Activated T-cell treated with anti-CD3 and anti-CD28 coated beads for 1 hour (primary cell): ENCODE measurements at places on chromosomes 4 and X.
A peak's percentile ranks its signal among the peaks of the same experiment; 100 is the strongest.

DNA sequence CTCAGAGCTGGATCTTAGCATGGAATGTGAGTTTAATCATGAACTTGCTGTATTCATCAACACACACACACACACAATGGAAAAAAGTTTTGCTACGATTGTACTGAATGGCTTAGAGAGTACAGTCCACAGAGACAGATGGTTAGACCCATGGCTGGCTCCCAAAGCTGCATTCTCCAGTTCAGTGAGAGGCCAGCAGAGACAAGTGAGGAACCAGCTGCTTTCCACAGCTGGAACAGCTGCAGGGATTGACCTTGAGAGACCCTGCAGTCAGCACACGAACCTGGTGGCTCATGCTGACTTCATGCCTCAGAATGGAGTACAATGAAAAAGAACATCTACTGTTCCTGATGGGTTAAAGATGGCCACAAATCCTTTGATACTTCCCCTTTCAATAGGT lies 94.5 kb downstream of the DHX15 start:
- DNase-seq: no peak

DNA sequence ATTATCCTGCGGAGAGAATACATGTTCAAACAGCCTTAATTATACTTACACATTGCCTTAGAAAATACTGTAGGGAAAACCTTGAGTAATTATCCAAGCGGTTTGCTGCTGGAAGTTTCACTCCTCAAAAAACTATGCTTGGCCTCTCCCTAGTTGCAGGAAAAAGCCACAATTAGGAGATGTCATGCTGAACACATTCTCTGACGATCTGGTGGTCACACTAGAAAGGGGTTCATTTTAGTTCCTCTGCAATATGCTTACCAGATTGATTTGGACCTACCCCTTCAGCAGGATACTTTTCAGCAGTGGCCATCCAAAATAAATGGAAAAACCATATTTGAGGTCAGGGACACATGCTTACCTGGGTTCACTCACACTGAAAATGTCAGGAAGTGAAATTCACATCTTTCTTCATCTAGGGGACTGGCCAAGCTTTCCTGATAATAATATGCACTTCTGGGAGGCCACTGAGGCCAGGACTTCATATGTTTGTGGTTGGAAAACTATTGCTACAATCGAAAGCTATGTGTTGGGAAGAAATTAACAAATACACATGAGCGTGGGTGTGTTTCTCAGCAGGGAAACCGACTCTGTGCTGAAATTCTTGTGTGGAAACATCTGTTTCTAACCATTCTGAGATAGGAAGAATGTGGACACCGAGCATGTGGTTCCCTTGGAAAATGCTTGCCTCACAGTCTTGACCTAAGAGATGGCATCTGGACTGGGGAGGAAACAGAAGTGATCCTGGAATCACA lies 68.8 kb downstream of the ATXN3L start:
- DNase-seq: no peak

DNA sequence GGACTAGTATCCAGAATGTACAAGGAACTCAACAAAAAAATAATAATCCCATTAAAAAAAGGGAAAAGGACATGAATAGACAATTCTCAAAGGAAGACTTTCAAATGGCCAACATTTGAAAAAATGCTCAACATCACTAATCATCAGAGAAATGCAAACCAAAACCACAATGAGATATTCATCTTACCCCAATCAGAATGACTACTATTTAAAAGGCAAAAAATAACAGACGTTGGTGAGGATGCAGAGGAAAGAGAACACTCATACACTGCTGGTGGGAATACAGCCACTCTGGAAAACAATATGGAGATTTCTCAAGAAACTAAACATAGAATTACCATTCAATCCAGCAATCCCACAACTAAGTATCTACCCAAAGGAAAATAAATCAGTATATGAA lies 133.1 kb downstream of the KDR start:
- DNase-seq: no peak

GRCh38 chrX:17497193-17497592 lies 122.2 kb downstream of the NHS start:
- no peak for DNase-seq

GRCh38 chr4:81485310-81485980 lies 13.7 kb upstream of the RASGEF1B start:
- DNase-seq: no peak

DNA sequence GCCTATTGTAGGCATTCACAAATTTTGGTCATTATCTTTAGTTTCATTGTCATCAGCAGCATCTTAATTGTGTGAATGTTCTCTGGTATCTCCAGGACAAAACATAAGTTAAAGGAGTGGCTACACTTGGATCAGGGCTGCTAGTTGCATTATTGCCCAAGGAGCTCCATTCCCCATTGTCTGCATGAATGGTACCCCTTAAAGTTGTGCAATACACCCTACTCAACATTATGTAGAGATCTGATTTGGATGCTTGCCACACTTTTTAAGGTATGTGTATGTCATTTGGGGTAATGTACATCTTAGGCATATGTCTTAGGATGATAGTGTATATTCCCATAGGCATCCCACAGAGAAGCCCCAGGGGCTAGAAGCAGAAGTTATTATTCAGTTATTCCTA lies 2.9 kb downstream of the GRXCR1 start:
- no peak for DNase-seq

GRCh38 chr4:76090241-76090691 lies 15.8 kb downstream of the ART3 start:
- DNase-seq: no peak

- DNase-seq: no peak
These were observed 130.2 kb downstream of the ELOVL6 start for GRCh38 chr4:110068248-110068647.

DNA sequence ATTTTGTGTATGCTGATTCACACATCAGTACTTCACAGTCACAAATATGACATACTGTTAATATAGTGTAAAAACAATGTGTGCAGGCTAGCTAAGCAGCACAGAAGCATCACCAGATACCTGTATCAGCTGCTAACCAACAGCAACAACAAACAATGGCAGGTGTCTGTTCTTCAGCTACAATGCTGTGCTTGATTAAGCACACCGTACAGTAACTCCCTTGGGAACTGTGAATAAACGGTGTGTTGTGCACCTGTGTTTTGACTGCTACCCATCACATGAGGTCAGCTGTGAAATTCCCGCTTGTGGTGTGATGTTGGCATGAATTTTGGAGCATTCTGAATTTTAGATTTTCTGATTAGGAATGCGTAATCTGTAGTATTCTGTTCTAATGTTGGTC lies 379.7 kb upstream of the FAT1 start:
- no peak for DNase-seq

DNA sequence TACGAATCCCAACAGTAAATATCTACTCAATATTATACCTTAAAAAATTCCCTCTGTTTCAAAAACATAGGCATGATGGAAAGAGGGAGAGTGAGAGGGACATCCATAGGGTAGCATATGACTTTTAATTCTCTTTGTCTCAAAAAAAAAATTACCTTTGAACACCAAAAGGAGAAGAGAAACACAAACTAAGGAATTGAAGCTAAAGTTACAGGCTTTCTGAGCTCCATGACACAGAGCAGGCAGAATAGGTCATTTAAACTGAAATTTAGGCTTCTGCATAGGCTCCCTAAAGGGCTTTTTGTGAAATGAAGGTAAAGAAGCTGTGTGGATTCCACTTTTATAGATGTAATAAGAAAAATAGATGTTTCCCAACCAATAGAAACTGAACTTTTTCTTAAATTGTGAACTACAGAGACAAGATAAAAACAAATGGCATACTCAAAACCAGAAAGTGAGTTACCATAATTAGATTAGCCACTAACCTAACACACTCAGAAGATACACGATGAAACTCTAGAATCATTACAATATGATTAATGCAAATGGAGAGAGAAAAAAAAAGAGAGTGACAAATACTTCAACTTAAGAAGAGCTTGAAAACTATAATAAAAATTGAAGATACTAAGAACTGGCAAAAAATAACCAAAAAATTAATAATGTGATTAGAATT lies 584.6 kb downstream of the GABRG1 start:
- DNase-seq: no peak

- DNase-seq: no peak
These were observed 135.3 kb upstream of the LDB2 start for GRCh38 chr4:17033768-17034181.

DNA sequence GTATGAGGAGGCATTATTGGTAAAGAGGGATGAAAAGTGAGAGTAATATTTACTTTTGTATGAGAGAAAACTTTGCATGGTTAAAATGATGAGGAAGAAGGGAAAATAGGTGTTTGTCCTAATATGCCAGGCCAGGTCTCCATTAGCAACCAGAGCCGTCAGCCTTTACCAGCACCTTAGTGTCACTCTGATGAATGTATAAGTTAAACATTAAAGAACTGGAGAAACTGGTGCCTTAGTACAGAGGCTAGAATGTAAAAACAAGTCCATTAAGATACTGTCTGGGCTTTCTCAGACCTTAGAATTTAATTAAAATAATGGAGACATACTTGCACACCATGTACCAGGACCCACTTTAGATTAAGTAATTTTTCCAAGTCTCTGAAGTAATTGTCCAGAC lies 222.3 kb downstream of the FAM47A start:
- no peak for DNase-seq

- DNase-seq: no peak
These were observed 14.8 kb downstream of the SOWAHB start for GRCh38 chr4:76883147-76883546.

DNA sequence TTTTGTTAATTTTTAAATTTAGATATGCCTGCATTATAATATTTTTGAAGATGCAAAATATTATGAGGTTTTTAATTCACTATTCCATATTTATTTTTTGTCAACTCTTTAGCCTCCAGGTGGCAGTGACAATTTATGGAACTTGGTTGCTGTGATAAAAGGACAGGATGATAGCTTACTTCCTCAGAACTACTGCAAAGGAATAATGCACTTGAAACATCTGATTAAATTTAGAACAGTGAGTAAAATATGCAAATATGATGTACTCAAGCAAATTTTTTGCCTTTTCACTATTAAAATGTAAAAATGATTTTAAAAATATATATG lies 45.1 kb downstream of the SPATA4 start:
- no peak for DNase-seq

GRCh38 chr4:112321776-112322684 lies 24.9 kb downstream of the ALPK1 start:
- DNase-seq: peak; percentile 80

DNA sequence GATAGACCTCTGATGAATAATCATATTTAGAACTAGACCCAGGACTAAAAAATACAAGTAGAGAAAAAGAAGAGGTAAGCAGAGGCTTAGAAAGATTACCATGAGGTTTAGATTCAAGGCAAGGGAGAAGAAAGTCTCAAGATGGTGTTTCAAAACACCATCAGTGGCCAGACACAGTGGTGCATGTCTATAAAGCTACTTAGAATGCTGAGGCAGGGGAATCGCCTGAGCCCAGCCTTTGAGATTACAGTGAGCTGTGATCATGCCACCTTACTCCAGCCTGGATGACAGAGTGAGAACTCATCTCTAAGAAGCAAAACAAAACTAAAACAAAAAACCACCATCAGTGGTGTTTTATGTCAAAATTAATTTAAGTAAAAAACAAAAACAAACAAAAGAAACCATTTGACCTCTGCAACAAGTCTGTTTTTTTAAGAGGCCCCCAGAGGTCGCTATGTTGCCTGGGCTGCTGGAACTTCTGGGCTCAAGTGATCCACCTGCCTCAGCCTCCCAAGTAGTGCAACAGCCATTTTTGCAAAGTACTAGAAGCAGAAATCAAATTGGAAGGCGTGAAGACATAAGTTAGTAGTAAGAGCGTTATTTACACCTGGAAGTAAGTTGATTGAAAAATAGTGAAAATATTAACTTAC lies 784.3 kb downstream of the ADGRL3 start:
- DNase-seq: no peak

- no peak for DNase-seq
These were observed at the start of gene NWD2 for GRCh38 chr4:37244583-37245390. TSS of gene NWD2 (plus strand) at chr4:37244743. CDS start at chr4:37245068, 325 bp downstream.

- no peak for DNase-seq
These were observed 501.3 kb upstream of the AADAT start for GRCh38 chr4:170591076-170591475.

DNA sequence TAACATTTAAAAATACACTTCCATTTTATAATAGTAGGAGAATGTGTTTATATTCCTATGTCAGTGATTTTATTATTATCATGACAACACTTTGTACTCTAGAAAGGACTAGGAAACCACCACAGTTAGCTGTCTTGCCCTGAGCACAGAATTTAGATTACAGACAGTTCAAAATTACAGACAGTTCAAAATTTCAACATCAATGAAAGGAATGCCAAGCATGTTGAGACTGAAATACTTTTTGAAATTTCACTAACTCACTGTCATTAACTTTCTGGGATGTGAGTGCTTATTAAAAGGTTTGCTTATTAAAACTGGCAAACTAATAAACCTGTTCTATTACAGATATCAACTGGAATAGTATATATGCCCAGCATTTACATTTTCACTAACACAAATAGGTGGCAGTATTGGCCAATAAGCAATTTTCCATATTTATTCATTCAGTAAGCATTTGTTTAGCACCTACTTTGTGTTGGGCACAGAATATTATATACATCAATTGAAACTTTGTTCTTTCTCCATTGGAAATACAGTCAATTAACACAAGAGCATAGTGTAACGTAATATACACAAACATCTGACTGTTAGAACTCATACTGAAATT lies 179.4 kb downstream of the FBXW7 start:
- DNase-seq: no peak

GRCh38 chr4:189822326-189822725 lies 118.3 kb upstream of the FRG1 start:
- DNase-seq: no peak

DNA sequence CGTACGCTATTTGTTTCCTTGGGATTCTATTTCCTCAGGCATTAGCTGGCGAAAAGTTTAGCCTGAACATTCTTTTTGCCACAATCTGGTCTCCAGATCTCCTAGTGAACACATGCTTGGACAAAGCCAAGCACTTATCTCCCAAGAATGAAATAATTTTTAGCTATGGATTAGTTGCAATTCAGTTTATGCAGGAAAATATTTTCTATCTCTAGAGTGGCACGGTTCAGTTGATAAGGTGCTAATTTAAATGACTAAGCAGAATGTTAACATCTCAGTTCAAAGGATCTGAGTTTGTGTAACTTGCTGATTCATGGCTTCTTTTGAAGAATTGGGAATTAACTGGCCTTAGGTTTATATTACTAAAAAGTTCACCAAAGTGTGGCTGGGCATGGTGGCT lies 58.1 kb upstream of the JADE1 start:
- DNase-seq: no peak
